ENCODE measurements at places on chromosomes 5 and 9. TPM values are rescaled to one million over a fixed set of nuclear protein-coding genes. Genes with fewer than 3 reads are reported as not detected.

- no peak for DNase-seq
Measured at GRCh38 chr5:56286015-56286884, 53.1 kb upstream of the ANKRD55 start.

- no peak for DNase-seq
Measured at GRCh38 chr5:138574744-138575193, 432 bp downstream of the HSPA9 start.

- DNase-seq, result no peak
Measured at GRCh38 chr5:40559306-40559705, 120.4 kb upstream of the PTGER4 start.

DNA sequence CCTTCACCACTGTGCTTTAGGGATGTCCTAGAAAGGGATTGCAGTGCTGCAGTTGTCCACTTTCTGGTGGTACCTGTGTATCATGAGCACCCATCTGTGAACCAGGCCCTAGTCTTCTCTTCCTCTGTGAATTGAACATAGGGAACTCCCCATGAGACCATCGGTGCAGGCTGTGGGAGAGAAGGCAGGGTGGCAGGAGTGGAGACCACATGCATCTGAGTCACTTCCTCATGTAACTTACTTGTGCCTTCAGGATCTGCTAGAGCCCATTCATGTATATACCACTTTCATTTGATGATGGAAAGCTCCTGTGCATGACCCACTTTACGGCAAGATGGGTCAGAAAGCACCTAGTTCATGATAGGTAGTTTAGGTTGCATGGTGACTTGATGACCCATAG lies 478.1 kb upstream of the CDH9 start:
- DNase-seq, result no peak

GRCh38 chr5:14669975-14670374 lies 5.5 kb downstream of the OTULIN start:
- no peak for DNase-seq

DNA sequence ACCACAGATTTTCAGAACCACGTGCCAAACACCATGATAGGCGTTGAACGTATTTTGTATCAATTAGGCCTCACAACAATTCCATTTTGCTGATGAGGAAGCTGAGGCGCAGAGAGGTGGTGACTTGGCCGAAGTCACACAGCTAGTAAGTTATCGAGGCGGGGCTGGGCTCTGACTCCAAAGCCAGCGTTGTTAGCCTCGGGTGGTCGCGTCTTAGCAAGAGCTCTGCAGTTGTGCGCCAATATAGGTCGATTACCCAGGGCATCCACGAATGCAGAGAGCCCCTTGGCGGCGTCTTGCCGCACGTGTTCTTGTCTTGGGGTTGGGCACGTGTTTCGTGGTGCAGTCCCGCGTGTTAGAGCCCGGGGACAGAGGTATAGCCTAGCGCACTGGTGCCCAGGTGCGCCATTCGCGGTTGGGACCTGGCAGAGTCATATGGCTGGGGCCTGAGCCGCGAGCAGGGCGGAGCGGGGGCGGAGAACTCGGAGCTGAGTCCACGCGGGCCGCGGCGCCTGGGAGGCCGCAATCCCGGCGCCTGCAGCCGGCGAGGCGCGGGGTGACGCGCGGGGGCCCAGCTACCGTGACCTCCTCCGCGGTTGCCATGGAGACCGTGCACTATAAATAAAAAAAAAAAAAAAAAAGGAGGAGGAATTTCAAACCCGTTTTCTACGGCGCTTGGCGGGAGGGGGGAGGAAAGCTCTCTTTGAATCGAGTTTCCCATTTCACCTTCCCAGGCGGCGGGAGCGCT lies 62.3 kb downstream of the CXXC5 start:
- peak; percentile 66 for DNase-seq

DNA sequence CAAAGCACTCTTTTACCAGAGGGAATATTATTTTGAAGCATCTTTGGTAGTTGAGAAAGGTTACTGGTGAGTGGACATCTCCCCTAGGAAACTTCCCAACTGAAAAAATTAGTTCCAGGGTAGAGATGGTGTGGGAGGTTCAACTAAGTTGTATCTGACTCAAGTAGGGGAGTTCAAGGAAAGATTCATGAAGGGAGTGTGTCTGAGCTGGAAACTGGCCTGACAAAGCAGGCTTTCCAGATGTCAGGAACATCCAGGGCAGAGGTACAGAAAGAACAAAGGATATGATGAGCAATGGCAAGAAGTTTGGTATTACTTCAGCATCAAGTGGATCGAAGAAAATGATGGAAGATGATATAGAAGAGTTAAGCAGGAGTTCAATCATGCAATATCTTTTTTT lies 458.0 kb upstream of the RIOK2 start:
- no peak for DNase-seq

DNA sequence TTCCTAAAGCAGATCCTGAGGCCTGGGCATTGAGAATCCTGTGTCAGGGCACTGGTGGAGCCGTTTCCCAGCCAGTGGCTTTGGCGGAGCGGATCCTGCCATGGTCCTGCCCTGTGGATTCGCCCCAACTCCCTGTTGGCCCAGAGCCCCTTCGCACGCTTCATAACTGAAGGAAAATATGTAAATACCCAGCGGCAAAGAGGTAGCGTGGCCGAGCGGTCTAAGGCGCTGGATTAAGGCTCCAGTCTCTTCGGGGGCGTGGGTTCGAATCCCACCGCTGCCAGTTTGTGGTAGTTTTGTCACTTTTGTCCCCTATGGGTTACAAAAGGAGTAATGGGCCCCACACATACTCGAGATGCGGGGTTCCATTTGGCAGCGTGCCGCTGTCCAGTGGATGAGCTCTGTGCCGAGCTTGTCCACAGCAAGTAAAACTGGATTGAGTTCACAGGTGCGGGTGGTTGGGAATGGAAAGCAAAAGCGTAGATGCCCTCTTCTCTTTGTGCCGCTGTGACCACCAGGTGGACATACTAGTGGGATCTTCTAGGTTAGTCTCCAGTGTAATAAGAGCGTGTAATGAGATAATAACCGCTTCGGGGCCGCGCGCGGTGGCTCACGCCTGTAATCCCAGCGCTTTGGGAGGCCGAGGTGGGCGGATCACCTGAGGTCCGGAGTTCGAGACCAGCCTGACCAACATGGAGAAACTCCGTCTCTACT lies 17.3 kb downstream of the TRIM7 start:
- DNase-seq, result peak; percentile 92

DNA sequence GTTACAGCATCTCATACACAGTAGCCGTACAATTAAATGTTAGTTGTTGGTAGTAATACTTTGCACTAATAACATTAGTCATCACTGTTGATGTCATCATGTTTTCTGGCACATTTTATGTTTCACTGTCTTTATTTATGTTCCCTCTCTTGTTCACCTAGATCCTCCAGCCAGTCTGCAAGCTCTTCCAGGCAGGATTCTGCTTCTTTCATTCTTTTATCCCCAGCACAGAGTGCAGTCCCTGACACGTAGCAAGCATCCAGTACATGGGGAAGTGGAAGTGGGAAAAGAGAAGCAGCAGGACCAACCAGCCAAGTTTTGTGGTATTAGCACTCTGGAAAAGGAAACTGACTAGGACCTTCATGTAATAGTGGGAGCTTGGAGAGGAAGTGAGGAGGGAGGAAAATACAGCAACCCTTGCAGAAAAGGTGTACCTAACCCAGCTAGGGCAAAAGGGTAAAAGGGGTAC lies 89.7 kb upstream of the SLC44A1 start:
- no peak for DNase-seq

DNA sequence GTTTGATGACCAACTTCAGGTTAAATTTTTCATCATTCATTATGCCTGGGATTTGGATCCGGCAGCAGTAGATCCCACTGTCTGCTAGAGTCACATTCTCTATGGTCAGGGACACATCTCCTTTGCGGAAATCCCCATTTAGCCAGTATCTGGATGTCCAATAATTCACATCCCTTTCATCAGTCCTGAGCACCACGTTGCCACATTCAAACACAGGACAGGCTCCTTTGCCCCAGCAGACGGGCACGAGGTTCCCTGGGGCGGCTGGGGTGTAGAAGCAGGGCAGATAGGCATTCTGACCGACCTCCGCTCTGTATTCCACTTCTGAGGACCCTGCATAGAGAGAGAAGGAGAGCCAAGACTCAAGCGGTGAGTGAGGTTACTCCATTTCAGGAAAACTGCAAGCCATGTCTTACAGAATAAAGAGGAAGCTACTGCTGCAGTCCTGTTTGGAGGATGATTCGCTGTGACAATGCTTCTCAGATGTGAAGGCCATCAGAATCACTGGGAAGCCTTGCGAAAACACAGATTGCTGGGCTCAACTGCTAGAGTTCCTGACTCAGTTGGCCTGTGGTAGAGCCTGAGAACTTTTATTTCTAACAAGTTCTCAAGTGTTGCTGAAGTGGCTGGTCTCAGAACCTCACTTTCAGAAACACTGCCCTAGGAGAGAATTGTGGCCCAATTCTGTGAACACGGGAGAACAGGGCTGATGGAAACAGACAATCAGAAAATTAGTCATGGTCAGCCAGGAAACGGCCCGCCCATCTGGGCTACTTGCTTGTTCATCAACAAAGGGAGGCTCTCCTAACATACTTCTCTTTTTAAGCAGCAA lies 2.0 kb downstream of the HAVCR2 start:
- DNase-seq, result no peak

DNA sequence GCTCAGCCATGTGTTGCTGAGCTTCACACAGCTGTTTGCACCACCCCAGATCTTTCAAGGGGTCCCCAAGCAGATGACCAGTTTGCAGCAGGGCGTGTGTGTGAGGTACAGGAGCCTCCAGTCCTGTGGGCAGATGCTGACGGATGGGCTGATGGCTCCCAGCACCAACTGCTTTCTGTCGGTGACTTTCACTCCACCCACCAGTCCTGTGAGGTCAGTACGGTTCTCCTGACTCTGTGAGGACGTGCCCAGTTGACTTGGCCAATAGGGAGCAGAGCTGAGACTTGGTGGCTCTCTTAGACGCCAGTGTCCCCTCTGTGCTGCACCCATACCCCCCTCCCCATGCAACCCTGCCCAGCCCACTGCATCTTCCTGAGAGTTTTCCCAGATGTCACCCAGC lies 19.7 kb downstream of the COL5A1 start:
- peak; percentile 10 for DNase-seq

DNA sequence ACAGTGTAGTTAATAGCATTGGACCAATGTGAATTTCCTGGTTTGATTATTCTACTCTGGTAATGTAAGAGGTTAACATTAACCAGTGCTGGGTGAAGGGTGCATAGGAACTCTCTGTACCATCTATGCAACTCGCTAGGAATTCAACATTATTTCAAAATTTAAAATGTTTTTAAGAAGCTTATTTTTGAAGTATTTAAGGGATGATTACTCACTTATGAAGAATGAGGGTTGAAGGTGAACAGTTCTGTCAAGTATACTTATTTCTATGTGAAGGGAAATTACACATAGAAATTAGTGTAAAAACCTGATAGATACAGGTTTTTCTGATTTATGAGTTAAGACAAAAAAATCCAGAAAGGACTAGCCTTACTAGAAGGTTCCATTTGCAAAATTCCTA lies 165.8 kb downstream of the INSYN2B start:
- DNase-seq, result no peak

DNA sequence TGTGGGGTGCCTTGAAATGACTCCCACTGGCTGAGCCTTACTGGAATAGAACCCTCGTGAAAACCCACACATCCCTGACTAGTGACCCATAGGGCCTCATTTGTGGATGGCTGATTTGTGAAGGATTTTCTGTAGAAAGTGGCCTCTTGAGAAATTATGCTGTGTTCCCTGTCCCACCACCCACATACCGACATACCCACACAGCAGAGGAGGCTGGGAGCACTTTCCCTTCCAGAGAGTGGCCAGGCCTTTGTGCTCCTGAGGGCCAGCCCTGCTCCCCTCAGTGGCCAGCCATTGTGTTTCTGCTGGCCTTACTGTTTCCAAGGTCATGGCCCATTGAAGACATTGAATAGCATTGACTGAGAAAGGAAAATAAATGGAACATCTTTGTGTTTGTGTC lies 29.6 kb downstream of the IL9 start:
- no peak for DNase-seq

DNA sequence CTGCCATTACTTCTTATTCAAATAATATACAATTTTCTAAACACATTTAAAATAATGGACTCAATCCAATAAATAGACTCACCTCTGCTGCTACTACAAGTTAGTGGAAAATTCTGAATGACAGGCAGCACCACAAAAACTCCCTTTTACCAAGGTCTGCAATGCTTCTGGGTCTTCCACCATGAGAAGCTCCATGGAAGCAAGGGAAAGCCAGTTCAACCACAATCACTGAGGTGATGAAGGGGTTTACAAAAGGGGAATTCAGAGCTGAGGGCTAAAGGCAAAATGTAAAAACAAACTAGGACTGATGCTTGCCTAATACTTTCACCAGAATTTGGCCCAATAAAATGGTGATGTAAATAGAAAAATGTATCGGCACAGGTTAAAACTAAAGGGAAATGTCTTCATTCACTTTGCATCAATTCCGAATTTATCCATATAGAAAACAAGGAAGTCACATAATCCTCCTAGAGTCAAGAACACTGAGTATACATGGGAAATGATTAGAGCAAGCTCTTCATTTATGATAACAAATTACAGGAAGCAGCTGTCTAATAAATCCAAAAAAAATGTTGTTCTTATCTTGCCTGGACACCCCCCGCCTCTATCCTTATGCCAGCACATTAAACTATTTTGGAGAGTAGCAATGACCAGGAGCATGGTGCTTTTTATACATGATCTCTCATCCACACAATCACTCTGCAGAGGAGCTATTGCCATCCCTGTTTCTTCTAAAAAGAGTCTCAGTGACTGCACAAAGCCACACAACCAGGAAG lies 66.3 kb upstream of the NFIB start:
- no peak for DNase-seq

GRCh38 chr5:9715891-9716335 lies 85.8 kb upstream of the TAS2R1 start:
- no peak for DNase-seq

Gene SYK
- total RNA-seq, result 10.6 TPM

Gene SUSD1
- total RNA-seq, result 2.9 TPM

Gene GRIA1
- 0.34 TPM for total RNA-seq

Gene PCDHB12
- 6.6 TPM for total RNA-seq

Gene F2RL1
- total RNA-seq, result 0.23 TPM

Gene CEMIP2
- total RNA-seq, result 15.1 TPM

Gene TUBB4B
- 135 TPM for total RNA-seq

Gene FCN2
- 0.23 TPM for total RNA-seq

Gene FOXD4L6
- total RNA-seq, result not detected

Gene UBLCP1
- 30.3 TPM for total RNA-seq

Gene CEP120
- 20.9 TPM for total RNA-seq

Gene XRCC4
- total RNA-seq, result 1.8 TPM

Gene IFNA10
- not detected for total RNA-seq

Gene BAAT
- 0.12 TPM for total RNA-seq
